ENCODE measurements at places on chromosomes 1 and 21. TPM values are rescaled to one million over a fixed set of nuclear protein-coding genes. Genes with fewer than 3 reads are reported as not detected.

The PODN gene
- 2.7 TPM for polyA plus RNA-seq

The FAM72D gene
- 2.9 TPM for polyA plus RNA-seq

The KCNA2 gene
- 0.38 TPM for polyA plus RNA-seq

The FOXD3 gene
- polyA plus RNA-seq: 0.22 TPM

The RGS4 gene
- polyA plus RNA-seq: 13.2 TPM

The TMPRSS3 gene
- polyA plus RNA-seq: 3.1 TPM

The RGS8 gene
- polyA plus RNA-seq: not detected

The KRTAP19-1 gene
- not detected for polyA plus RNA-seq

The LRRC3 gene
- polyA plus RNA-seq: 5.3 TPM

The COG2 gene
- polyA plus RNA-seq: 40.4 TPM

The DENND2D gene
- polyA plus RNA-seq: 20.0 TPM

The FCRL1 gene
- polyA plus RNA-seq: 0.11 TPM

The NUDT17 gene
- polyA plus RNA-seq: 6.4 TPM

The OR2T35 gene
- polyA plus RNA-seq: not detected

The AQP10 gene
- 0.22 TPM for polyA plus RNA-seq

The UBQLN4 gene
- 61.7 TPM for polyA plus RNA-seq

The GPA33 gene
- polyA plus RNA-seq: 1.2 TPM

The TIE1 gene
- polyA plus RNA-seq: 47.9 TPM

The ANKRD45 gene
- polyA plus RNA-seq: 5.6 TPM

The SYCP1 gene
- not detected for polyA plus RNA-seq

The TGFB2 gene
- 10.3 TPM for polyA plus RNA-seq

The NIBAN1 gene
- polyA plus RNA-seq: 3.3 TPM

The CLIC4 gene
- 171 TPM for polyA plus RNA-seq

The DDAH1 gene
- 127 TPM for polyA plus RNA-seq

The TNFSF4 gene
- polyA plus RNA-seq: 2.0 TPM

The YOD1 gene
- 16.0 TPM for polyA plus RNA-seq

The NEXN gene
- 15.3 TPM for polyA plus RNA-seq

The DIO1 gene
- polyA plus RNA-seq: 3.8 TPM

The TMEM240 gene
- polyA plus RNA-seq: 8.4 TPM

The KLHDC9 gene
- 14.9 TPM for polyA plus RNA-seq

The SPATA21 gene
- not detected for polyA plus RNA-seq

The REN gene
- polyA plus RNA-seq: 138 TPM

Measured in left renal cortex interstitium (tissue), 4 donors.